CD8-positive, alpha-beta memory T cell (primary cell): ENCODE measurements at places on chromosomes 1 and 21.

- H3K27me3 ChIP-seq, result peaks cover 4% of the 10 kb centered on the region
- DNase-seq, result no peak
- H3K36me3 ChIP-seq, result no peaks in the 10 kb centered on the region
These were observed 714 bp upstream of the ST6GALNAC5 start for GRCh38 chr1:76866566-76866965.

GRCh38 chr1:63547621-63548294 lies 24.4 kb downstream of the EFCAB7 start:
- DNase-seq, result no peak
- no peak overlapping the region for H3K4me3 ChIP-seq
- no peaks in the 10 kb centered on the region for H3K36me3 ChIP-seq
- H3K27ac ChIP-seq, result no peak overlapping the region

- H3K36me3 ChIP-seq, result peaks cover 38% of the 10 kb centered on the region
- H3K4me1 ChIP-seq, result peaks cover 52% of the 10 kb centered on the region
- H3K4me3 ChIP-seq, result peak overlapping the region; percentile 64
- DNase-seq, result peak; percentile 4
- peak overlapping the region; percentile 71 for H3K27ac ChIP-seq
These were observed 3.2 kb downstream of the S1PR1 start for GRCh38 chr1:101240041-101240430.

DNA sequence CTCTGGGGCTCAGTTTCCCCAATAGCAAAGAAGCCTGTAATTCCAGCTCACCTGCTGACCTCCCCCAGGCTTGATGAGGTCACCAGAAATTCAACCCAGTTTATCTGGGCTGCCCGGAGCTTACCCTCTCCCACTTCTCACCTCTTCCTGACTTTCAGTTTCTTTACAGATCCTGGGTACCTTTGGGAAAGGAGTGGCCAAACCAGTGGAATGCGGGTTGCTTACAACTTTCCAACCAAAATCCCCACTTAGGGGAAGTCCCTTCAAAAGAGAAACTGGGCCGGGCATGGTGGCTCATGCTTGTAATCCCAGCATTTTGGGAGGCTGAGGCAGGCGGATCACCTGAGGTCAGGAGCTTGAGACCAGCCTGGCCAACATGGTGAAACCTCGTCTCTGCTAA lies 5.9 kb upstream of the MARCKSL1 start:
- H3K4me1 ChIP-seq, result peaks cover 25% of the 10 kb centered on the region
- no peak overlapping the region for H3K27ac ChIP-seq
- no peak for DNase-seq
- no peak overlapping the region for H3K4me3 ChIP-seq

DNA sequence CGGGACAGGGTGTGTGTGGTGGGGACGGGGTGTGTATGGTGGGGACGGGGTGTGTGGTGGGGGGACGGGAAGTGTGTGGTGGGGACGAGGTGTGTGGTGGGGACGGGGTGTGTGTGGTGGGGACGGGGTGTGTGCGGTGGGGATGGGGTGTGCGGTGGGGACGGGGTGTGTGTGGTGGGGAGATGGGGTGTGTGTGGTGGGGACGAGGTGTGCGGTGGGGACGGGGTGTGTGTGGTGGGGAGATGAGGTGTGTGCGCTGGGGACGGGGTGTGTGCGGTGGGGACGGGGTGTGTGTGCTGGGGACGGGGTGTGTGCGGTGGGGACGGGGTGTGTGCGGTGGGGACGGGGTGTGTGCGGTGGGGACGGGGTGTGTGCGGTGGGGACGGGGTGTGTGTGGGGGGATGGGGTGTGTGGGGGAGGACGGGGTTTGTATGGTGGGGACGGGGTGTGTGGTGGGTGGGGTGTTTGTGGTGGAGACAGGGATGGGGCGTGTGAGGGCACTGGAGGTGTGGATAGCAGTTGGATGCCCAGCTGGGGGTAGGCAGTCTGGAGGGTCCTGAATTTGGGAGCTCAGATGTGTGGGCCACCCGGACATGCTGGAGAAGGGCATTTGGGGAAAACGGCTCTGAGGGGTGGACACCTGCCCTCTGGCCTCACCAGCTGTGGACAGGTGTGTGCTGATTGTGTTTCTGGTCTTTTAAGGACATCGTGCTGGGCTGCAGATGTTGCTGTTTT lies 16.9 kb downstream of the IBA57 start:
- H3K4me3 ChIP-seq, result no peak overlapping the region
- H3K27me3 ChIP-seq, result no peaks in the 10 kb centered on the region
- no peak overlapping the region for H3K27ac ChIP-seq
- DNase-seq, result no peak
- H3K4me1 ChIP-seq, result peaks cover 19% of the 10 kb centered on the region

DNA sequence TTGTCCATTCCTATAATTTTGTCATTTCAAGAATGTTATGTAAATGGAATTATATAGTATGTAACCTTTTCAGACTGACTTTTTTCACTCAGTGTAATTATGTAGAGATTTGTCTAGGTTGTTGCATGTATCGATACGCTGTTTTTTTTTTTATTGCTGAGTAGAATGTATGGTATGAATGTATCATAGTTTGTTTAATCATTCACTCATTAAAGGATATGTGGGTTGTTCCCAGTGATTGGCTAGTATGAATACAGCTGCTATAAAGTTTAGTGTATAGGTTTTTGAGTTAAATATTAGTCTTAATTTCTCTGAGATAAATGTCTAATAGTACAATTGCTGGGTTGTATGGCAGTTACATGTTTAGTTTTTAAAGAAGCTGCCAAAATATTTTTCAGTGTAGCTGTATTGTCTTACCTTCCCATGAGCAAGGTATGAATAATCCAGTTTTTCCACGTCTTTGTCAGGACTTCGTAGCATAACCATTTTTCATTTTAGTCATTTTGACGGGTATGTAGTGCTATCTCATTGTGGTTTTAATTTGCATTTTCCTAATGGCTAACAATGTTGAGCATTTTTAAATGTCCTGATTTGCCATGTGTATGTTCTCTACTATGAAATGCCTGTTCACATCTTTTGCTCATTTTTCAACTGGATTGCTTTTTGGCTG lies 22.4 kb downstream of the CASQ2 start:
- H3K4me1 ChIP-seq, result no peaks in the 10 kb centered on the region
- H3K4me3 ChIP-seq, result no peak overlapping the region
- no peak overlapping the region for H3K27ac ChIP-seq
- H3K27me3 ChIP-seq, result no peaks in the 10 kb centered on the region

- no peaks in the 10 kb centered on the region for H3K4me1 ChIP-seq
- no peaks in the 10 kb centered on the region for H3K36me3 ChIP-seq
- no peaks in the 10 kb centered on the region for H3K27me3 ChIP-seq
- H3K27ac ChIP-seq, result no peak overlapping the region
These were observed 347.9 kb downstream of the ZP4 start for GRCh38 chr1:237542525-237543418.

DNA sequence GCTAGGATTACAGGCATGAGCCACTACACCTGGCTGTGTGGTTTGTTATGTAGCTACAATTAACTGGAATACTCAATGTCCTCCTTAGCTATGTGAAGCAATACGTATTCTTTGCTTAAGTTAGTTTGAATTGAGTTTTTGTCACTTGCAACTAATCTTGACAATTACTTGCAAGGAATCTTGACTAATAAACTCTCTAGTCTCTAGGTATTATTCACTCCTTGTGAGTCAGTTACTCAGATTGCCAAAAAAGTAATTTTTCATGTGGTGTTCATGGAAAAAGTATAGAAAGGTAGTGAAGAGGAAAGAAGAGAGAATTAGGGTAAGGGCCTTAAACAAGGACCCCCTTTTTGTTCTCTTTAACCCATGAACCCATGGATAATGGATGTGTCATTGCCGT lies 7.6 kb upstream of the SNX27 start:
- no peaks in the 10 kb centered on the region for H3K36me3 ChIP-seq
- no peak for DNase-seq
- no peaks in the 10 kb centered on the region for H3K4me1 ChIP-seq
- H3K27ac ChIP-seq, result no peak overlapping the region
- H3K4me3 ChIP-seq, result no peak overlapping the region

DNA sequence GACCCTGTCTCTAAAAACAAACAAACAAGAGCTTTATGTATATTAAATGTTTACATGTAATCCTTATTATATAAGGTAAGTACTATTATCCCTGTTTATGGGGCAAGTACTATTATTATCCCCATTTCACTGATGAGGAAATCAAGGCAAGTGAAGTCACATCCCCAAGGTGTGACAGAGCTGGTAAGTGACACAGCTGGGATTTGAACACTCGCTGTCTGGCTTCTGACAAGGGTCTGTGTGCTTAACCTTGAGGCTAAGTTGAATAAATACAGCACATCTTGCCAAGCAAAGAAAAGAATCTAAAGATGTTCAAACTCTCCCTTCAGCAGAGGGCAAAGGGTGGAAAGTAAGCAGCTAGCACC lies 167.9 kb upstream of the IRF2BP2 start:
- no peaks in the 10 kb centered on the region for H3K36me3 ChIP-seq
- no peak overlapping the region for H3K27ac ChIP-seq

DNA sequence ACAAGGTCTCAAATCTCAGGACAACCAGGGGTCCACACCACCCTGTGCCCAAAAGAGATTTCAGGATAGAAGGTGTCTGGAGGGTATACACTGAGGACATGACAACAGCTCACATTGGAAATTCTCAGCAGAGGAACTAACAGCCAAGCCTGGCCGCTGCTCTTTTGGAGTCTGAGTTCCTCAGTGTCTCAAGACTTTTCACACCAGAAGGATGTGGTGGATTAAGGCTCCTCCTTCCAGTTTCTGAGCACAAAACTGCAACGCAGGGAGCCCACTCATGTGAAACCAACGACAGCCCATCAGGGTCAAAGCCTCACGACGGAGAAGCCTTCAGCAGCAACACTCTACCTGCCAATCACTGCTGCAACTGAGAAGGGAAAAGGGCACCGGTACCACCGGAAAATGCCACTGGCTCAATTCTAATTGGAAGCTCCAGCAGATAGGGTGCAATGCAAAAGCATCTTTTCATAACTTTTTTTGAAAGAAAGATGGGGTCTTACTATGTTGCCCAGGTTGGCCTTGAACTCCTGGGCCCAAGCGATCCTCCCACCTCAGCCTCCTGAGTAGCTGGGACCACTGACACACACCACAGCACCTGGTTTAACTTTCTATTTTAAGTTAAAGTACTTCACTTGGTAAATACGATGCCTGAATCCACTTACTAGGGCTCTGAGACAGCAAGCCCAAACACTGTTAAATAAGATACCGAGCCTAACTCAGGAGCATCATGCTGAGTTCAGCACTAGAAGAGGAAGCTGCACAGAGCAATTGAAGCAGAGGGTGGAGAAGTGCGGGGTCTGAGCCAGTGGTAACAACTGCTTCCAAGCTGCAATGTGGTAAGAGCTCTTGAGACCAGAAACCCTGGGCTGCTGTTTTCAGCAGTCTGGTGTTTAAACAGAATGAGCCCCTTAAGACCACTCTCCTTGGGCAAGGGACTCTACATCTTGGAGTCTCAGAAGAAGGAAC lies 7.8 kb downstream of the CAPZB start:
- peak; percentile 68 for DNase-seq
- H3K4me3 ChIP-seq, result peak overlapping the region; percentile 70
- peak overlapping the region; percentile 74 for H3K27ac ChIP-seq
- peaks cover 11% of the 10 kb centered on the region for H3K36me3 ChIP-seq
- peaks cover 96% of the 10 kb centered on the region for H3K4me1 ChIP-seq

GRCh38 chr1:27615346-27616192 lies 11.6 kb upstream of the AHDC1 start:
- H3K4me1 ChIP-seq, result peaks cover 73% of the 10 kb centered on the region
- H3K27ac ChIP-seq, result peak overlapping the region; percentile 13
- DNase-seq, result peak; percentile 47
- H3K27me3 ChIP-seq, result no peaks in the 10 kb centered on the region

DNA sequence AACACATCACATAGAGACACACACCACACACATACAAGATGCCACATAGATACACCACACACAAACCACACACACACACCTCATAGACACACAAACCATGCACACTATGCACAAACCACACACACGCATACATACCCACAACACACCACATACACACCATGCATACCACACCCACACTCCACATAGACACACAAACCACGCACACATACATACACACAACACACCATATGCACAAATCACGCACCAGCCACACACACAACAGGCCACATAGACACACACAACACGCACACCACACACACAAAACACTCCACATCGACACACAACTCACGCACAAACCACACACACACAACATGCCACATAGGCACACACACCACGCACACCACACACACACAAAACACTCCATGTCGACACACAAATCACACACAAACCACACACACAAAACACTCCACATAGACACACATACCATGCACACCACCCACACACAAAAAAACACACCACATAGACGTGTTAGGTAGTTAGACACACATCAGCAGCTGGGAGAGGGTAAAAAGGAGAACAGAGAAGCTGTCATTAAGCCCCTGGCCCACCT lies 49.5 kb upstream of the SLC19A1 start:
- peak overlapping the region; percentile 22 for H3K27ac ChIP-seq

DNA sequence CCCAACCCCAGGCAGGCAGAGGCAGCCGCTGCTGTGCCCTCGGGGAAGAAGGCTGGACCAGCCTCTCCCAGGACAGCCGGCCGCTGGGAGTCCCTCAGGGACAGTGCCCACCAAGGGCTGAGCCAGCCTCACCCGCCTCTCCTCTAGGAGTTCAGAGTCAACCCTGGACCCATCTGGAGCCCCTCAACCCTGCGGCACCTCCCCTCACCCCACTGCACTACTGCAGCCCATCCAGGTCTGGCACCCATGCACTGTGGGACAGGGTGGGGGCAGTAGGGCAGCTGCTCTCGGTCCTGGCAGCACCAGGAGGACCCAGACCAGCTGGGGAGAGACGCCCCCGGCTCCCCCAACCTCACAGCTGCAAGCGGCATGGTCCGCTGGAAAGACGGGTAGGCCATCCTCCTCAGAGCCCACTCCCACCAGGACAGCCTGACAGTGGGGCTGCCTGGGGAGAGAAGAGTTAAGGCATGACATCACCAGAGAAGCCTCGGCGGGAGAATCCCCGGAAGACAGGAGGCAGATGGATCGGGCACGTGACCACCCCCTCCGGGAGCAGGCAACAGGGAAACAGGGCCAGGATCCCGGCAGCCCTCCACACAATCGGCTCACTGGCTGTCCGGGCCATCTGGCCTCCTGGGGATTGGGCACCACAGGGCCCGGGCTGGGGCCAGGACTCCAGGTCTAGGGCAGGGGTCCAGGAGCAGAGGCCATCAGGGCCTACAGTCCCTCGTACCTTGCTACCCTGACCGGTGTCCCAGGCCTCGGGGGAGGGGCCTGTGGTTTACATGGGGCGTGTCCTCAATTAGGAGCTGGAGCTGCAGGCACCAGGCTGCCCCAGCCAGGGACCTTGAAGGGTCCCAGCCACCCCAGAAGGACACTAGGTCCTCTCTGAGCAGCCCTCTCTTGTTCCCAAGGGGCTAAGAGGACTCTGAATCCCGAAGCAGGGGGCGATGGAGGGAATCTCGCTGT lies 3.1 kb downstream of the ACAP3 start:
- no peaks in the 10 kb centered on the region for H3K36me3 ChIP-seq
- peak overlapping the region; percentile 56 for H3K4me3 ChIP-seq
- H3K4me1 ChIP-seq, result peaks cover 37% of the 10 kb centered on the region
- DNase-seq, result no peak

GRCh38 chr1:87916965-87917364 lies 588.3 kb downstream of the LMO4 start:
- no peaks in the 10 kb centered on the region for H3K36me3 ChIP-seq
- DNase-seq, result no peak
- no peak overlapping the region for H3K27ac ChIP-seq
- no peaks in the 10 kb centered on the region for H3K27me3 ChIP-seq
- H3K4me3 ChIP-seq, result no peak overlapping the region
